Hematopoietic multipotent progenitor cell treated with erythropoietin and hydrocortisone succinate and interleukin-3 and kit ligand, for 4 days (in vitro differentiated cells): ENCODE measurements at places on chromosomes 6 and 20.

- no peak for DNase-seq
These were observed 483.8 kb upstream of the CDH4 start for GRCh38 chr20:60768216-60768615.

GRCh38 chr20:53966774-53967398, 103.5 kb downstream of the BCAS1 start:
- no peak for DNase-seq

DNA sequence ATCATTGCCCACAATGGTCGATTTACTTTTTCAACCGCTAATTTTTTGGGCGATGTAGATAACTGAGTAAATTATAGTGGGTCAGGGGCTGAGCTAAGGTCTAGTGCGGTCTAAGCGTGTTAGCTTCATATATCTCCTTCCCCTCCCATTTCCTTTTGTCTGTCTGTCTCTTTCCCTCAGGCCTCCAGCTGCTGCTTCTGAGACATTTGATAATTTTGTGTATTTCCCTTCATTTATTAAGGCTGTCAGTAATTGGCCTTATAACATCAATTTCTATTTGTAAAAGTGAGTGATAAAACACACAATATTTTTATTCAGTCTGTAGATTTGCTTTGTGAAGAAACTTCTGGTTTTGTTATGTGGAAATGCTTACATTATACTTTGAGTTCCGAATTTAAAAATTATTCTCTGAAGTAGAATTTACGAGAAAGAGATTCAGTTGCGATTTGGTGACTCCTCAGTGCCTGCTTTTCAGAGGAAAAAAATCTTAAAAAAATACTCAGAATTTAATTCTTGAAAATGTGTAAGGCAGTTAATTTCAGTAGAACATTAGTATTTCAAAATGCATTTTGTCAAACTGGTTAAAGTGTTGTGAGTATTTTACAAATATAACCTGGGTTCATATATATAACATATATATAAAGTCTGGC, 1.4 kb downstream of the TMEM170B start:
- peak; percentile 79 for DNase-seq

GRCh38 chr6:73657201-73657600, 3.4 kb upstream of the SLC17A5 start:
- peak; percentile 23 for DNase-seq

GRCh38 chr6:46781478-46782378, 11.5 kb upstream of the MEP1A start:
- peak; percentile 83 for DNase-seq

DNA sequence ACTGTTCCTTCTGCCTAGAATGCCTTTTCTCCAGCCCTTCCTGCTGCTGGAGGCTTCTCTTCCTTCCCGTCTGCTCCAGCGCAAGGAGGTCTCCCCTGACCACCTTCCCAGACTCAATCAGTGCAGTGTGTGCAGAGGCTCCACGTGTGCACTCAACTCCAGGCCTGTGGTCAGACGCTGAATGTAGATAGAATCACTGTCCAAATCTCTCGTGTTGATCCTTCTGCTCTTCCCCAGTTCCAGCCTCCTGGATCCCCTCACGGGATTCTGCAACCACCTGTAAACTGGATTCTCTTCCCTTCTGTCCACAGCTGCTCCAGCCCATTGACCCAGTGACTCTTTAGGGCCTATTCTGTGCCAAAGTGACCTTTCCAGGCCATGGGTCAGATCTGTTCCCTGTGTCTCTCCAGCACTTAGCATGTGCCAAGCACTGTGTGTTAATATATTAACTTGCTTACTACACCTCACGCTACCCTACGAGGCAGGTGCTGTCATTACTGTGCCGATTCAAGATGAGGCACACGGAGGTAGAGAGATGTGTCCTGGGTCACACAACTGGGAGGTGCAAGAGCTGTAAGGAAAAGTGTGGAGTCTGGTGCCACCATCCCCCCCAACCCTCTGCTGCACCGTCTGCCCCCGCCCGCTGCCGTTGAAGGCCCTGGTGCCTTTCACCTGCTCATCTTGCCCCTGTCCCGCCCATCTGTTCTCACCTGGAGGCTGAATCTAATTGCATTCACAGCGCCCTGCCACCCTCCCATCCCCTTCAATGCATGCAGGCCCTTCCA, 112.2 kb downstream of the SULF2 start:
- no peak for DNase-seq

DNA sequence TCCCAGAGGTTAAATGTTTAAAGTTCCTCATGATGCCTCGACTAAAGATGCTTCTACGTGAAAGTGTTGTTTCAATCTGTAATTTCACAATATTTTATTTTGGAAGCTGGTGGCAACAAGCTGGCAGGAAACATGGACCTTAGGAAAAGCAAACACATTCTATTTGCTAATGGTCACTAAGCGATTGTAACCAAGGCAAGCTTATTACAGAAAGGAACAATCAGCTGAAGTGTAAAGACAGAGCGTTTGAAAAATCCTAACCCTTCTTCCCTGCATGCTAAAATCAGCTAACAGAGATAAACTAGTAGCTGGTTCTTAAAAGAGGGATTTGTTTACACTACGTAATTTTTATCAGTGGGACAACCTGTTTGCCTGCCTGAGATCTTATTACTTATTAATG, 50.0 kb downstream of the IL20RA start:
- DNase-seq, result no peak

GRCh38 chr20:25707695-25708094, 11.0 kb upstream of the ZNF337 start:
- no peak for DNase-seq

DNA sequence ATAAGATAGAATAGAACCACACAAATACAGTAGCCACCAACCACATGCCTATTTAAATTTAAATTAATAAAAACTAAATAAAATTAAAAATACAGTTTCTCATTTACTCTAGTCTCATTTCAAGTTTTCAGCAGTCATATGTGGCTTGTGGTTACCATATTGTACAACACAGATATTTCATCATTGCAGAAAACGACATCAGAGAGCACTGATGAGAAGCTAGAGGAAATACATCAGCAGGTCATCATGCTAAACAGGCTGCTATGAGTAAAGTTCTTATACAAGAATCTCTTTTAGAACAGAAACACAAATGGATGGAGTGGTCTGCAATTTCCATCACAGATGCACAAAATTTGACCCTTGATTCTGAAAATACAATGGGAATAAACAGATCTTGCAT, 36.6 kb downstream of the TBC1D32 start:
- peak; percentile 71 for DNase-seq

DNA sequence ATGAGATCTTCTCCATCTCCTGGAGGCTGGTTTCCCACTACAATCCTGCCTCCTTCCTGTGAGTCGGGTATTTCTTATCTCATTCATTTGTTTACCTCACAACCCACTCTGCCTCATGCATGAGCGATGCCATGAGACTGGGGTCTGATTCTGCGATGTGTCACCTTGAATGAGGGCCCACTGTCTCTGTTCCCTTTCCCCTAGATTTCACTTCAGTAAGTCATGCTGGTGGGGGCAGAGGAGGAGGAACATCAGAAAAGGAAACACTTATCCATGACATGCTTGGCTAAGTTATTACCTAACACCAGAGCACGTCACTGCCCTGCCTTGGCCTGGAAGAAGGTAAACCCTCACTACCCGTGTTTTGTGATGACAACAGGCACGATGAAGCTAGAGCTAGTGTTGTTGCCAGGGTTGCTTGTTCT, 337.4 kb upstream of the PRDM1 start:
- peak; percentile 47 for DNase-seq

- peak; percentile 52 for DNase-seq
These were observed at the start of gene PPP1R14C for GRCh38 chr6:150142670-150143515. PPP1R14C (plus strand) TSS chr6:150143044; CDS start chr6:150143193, 149 bp downstream.

GRCh38 chr6:110613356-110613755, 136.9 kb upstream of the SLC22A16 start:
- no peak for DNase-seq

- DNase-seq, result peak; percentile 69
These were observed 16.1 kb upstream of the SLC17A3 start for GRCh38 chr6:25889877-25890853.

DNA sequence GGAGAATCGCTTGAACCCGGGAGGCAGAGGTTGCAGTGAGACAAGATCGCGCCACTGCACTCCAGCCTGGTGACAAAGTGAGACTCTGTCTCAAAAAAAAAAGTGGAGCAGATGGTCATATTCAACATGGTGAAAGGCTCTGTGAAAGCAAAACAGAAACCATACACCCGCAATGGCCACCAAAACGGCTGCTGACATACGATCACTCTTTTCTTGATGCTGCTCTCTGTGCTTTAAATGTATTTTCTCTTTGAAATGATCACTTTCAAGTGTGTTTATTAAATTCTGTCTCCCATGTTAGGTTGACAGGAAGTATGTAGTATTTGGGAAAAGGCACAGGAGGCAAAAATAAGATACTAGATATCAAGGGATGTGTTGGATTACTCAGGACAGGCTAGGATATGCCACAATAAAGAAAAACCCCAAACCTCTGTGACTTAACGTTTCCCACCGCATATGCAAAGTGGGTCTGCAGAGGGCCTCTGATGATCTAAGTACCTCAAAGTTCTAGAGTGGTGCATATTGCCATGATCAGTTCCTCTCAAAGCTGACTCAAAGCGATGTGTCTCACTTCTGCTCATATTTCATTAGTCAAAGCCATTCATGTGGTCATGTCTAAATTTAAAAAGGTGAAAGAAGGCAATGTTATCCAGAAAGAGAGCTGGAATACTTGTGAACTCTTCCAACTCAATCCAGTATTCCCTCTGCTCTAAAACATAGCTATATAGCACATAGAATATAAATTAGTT, 155.1 kb upstream of the SOX4 start:
- no peak for DNase-seq
